ENCODE measurements at places on chromosomes 1 and 21.

DNA sequence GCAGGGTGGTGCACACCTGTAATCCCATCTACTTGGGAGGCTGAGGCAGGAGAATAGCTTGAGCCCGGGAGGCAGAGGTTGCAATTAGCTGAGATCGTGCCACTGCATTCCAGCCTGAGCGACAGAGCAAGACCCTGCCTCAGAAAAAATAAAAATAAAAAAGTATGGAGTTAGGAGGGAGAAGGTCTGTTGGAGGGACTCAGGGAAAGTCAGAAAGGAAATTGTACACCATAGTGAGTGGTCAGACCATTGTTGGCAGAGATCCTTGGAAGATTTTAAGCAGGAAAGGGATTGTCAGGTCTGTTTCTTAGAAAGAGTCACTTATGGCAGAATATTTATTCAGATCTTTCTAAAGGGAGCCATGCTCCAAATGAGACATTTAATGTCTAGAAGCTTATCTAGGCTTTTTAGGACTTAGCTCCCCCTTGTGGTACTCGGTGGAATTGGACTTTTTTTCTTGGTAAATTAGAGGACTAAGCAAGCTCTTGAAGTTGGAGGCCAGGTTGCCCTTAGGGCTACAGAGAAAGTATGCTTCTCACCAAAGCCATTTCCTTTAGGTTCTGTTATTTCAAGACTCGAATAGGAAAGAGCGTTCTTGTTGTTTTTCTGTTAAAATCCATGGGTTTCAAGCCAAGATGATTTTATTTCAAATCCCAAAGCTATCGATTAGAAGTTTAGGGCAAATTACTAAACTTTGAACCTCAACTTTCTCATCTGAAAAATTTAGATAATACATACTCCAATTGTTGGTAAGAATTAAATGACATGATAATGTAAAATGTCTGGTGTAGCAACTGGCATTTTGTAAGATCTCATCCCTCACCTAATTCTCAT, 16.5 kb downstream of the MIA3 start:
- DNase-seq: peak; percentile 100

DNA sequence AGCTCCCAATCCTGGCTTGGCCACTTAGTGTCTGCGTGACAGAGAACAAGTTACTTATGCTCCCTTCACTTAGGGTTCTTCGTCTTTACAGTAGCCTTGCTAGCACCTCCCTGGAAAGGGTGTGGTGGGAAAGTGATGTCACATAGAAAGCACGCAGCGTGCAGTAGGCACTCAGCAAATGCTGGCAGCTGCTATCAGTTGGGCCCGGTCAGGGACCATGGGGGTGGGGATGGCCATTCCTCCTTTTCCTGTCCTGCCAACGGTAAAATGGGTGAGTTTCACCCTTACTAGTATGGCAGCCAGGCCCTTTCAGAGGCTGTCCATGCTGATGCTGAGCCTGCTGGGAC, 6.2 kb upstream of the KCNA10 start:
- DNase-seq: no peak

GRCh38 chr1:156394835-156395461, 25.9 kb downstream of the RHBG start:
- peak; percentile 69 for DNase-seq

- no peak for DNase-seq
These were observed 155.4 kb downstream of the PGBD5 start for GRCh38 chr1:230270559-230271281.

DNA sequence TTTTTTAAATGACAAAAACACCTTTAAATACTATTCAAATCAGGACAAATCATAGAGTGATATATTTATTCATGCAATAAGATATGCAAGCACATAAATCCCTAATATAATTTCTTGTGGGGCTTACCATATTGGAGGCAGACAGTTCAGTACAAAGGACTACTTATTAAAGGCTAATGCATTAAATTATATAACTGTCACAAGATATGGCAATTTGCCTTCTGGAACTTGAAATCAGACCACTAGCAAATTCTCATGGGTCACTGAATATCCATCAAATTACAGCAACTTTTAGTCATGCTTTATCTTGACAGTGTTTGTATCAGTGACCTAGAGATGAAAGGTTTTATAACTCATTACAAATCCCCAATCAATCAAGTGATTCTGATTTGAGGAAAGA, 54.1 kb upstream of the NCAM2 start:
- DNase-seq: no peak

DNA sequence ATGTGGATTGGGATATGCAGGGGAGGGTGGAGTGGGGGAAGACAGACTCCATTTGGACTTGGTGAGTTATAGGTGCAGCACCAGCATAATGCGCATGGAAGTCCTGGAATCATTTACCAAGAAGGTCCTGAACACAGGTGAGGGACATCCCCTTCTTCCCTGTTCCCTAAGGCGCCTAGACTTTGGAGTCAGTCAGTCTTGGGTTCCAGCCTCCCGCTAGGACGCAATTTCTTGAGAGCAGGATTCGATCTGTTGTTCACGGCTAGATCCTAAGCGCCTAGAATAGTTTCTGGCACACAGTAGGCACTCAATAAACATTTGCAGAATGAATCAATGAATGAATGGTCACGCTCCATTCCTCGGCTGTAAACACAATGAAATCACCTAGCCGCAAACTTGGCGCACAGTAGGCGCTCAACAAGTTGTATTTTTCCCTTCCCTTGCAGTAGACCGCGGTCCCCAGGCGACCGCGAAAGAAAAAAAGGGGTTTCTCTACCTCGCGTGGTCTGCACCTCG, 1.0 kb upstream of the AK4 start:
- peak; percentile 49 for DNase-seq

GRCh38 chr1:110347182-110347893, 8.2 kb downstream of the RBM15 start:
- DNase-seq: no peak

DNA sequence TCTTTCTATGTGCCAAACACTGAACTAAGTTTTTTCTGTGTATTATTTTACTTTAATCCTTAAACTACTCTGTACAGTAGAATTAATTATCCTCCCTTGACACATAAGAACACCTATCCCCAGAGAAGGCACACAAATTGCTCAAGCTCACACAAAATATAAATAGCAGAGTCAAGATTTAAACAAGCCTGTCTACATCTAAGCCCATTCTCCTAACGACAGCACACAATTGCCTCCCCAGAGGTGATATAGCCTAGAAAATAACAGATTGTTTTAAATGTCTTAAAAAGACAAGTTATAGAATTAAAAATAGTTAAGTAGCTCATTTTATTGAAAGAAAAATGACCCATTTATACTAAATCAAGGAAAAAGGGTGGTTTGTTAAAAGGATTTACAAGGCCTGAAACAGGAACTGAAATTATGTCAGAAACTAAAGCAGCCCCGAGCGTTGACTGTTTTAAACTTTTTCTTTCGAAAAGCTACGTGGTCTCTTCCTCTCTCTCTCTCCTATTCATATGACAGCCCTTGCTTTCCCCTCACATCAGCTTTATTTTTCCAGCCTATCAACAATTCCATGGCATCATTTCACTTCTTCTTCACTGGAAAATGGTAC, 30.5 kb downstream of the TNFSF18 start:
- no peak for DNase-seq

DNA sequence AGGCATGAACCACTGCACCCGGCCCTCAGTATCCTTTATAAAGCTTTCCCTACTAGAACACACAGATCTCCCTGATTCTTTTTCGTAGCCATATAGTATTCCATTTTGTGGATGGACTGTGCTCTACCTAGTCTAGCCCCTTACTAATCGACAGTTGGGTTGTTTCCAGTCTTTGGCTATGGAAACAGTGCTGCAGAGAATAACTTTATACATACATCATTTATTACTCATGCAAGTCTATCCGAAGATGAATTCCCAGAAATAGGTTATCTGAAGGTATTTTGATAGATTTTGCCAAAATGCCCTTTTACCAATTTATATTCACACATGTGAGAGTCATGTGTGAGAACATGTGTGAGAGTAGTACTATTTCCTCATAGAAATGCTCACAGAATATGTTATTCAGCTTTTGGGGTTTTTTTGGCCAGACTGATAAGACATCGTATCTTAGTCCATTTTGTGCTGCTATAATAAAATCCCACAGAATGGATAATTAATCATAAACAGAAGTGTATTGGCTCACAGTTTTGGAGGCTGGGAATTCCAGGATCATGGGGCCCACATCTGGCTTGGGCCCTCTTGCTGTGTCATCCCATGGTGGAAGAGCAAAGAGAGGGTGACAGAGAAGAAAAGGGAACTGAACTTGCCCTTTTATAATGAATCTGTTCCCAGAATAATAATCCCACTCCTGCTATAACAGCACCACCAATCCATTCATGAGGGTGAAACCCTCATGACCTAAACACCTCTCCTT, 17.3 kb upstream of the FGR start:
- no peak for DNase-seq

GRCh38 chr1:229694053-229694693, 68.1 kb downstream of the URB2 start:
- DNase-seq: no peak

- no peak for DNase-seq
These were observed 94.4 kb downstream of the RERE start for GRCh38 chr1:8723010-8723409.

GRCh38 chr1:198001776-198002408, 84.7 kb downstream of the LHX9 start:
- no peak for DNase-seq

- DNase-seq: no peak
These were observed 173.2 kb downstream of the RRAGC start for GRCh38 chr1:38686167-38686926.

GRCh38 chr1:85473390-85473789, 8.4 kb upstream of the DDAH1 start:
- DNase-seq: peak; percentile 88

- peak; percentile 27 for DNase-seq
These were observed 109.4 kb downstream of the NAV1 start for GRCh38 chr1:201648066-201648906.

- peak; percentile 19 for DNase-seq
These were observed 45.1 kb upstream of the GUCA2A start for GRCh38 chr1:42209526-42210251.

DNA sequence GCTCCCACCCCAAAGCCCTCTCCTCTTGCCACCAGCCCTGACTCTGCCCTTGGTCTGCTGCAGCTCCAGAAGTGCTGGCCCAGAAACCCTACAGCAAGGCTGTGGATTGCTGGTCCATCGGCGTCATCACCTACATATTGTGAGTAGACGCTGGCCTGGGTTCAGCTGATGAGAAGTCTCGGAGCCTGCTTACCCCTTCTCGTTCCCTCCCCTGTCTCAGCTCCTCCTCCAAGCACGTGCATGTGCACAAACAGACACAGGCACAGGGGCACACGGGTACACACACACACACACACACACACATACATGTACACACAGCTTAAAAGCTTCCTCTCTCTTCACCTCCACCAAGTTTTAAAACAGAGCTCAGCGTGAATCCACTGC, 24.3 kb downstream of the CAMK1G start:
- no peak for DNase-seq

GRCh38 chr1:94592571-94592920, 51.0 kb upstream of the F3 start:
- DNase-seq: no peak

DNA sequence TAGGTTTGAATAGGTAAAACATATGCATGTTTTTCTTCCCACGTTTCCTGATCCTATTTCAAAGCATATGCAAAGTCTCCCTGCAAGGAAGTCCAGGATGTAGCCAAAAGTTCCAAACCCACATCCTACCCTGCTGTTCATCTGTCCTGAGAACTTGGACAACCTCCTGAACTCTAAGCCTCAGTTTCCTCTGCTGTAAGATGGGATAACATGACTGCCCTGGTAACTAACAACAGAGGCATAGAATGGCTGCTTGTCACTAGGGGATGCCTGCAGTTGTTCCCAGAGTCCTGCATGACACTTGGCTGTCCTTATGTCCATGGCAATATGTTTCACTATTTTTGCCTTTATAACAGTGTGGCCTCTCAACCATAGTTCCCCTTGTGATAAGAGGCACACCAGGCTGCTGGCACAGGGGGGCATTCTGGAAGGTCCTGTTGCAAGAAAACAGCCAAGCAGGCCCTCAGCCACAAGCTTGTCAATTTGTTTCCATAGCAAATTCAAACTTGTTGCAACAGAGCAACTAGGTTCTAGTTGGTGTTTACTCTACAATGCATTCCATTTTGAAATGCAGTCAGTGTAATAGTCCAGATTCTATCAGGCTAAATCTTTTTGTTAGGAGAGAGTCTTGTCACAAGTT, 1.5 kb upstream of the HDGF start:
- DNase-seq: no peak

DNA sequence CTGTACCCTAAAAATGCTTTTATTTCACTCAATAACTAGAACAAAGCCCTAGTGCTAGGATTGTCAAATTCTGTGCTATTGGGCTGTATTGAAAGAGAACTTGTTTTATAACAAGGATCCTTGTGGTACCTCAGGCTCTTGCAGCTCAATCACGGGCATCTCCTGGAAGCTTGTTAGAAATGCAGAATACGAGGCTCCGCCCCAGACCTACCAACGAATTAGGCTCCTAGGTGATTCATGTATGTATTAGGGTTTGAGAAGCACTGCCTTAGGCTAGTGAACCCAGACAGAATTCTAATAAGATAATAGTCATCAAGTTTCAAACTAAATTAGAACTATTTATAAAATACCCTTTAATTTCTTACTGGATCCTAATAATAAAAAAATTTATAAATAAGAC, 45.6 kb downstream of the ZZZ3 start:
- no peak for DNase-seq

DNA sequence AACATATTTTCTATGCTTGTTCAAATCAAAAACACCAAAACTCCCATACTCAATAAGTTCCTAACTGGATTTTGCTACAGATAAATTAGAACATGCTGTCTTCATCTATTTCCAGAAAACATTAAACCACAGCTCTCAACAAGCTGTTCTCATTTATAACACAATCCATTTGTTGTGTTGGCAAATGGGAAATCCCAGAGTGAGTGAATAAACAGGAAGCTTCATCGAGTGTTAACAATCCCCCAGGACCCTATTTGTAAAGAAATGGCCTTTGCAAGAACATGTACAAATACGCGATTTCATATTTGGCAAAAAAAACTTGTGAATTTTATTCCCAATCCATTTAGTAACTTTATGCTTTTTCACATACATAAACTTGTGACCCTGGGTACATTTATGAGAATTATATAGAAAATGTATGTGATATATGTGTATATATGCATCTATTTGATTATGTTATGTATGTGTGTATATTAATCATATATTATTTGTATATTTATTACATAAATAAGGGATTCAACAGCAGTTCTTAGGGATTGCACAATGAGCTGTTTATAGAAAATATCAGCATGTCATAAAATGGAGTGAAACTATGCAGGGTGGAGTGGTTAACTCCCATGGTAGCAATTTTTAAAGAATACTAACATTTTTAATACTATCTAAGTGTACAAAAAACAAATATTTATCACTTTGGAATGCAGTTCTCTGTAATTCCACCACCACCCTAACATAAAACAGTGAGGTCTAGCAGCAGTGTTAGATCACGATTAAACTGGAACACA, 160.0 kb downstream of the NEGR1 start:
- no peak for DNase-seq

DNA sequence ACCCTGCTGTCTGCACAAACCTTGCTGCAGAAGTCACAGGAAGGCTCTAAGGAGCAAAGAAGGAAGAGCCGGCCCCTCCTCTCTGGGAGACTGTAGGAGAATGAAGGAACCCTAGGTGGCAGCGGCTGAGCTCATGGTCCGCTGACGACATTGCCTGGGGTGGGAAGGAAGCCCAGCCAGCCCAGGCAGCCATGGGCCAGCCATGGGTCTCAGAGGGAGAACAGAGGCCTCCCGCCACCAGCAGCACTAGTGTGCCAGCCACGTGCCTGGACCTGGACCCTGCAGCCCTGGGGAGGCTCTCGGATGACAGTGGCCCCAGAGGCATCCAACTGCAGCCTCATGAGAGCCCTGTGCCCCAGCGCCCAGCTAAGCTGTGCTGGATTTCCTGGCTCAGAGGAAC, 49.2 kb upstream of the POFUT2 start:
- peak; percentile 15 for DNase-seq

GRCh38 chr1:202204065-202204464, 10.5 kb downstream of the LGR6 start:
- DNase-seq: no peak

All from PC-3 (cell line).